Hematopoietic multipotent progenitor cell (in vitro differentiated cells): ENCODE measurements at places on chromosomes 7 and 10. TPM values are rescaled to one million over a fixed set of nuclear protein-coding genes. Genes with fewer than 3 reads are reported as not detected.
A peak's percentile ranks its signal among the peaks of the same experiment; 100 is the strongest.

DNA sequence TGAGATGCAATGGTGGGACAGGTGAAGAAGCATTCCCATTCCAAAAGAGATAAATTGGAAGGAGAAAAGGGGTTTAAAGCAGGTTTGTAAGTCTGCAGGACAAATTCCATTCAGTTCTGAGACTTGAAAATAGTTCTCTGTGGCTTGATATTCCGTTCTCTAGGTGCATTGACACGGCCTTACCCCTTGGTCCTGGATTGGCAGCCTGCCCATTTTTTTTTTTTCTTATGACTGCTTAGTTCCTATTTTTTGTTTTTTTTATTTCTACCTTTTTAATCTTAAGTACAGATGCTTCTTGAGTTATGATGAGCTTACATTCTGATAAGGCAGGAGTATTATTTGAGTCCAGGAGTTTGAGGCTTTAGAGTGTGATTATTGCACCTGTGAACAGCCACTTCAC, 70.6 kb downstream of the MLLT10 start:
- peak; percentile 63 for DNase-seq

DNA sequence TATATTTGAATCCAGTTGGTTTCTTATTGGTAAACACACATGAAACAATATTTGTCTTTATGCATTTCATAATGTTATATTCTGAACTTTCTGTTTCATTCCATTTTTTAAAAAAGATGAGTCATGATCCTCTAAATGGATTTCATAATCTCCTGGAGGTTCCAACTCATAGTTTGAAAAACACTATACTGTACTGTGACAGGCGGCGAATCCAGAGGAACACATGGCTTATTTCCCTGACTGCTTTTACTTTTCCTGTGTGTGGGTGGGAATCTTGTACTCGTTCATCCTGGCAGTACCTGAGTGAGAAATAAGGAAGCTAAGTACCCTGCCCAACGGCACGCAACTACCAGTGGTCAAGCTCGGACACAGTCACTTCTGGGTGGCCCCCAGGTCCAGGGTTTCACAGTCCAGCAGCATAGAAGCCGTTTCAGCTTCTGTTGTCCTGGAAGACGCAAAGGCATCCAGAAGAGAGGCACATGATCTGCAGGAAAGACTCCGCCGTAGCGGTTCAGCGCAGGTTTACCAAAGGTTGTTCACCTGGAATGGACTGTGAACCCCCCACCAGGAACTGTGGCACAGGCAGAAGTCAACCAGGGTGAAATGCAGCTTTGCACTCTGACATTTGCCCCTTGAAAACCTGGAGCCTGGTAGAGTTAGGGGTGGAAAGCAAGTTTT, 117.7 kb downstream of the CCNY start:
- peak; percentile 27 for DNase-seq

GRCh38 chr7:118009419-118009818, 136.2 kb upstream of the CTTNBP2 start:
- no peak for DNase-seq

DNA sequence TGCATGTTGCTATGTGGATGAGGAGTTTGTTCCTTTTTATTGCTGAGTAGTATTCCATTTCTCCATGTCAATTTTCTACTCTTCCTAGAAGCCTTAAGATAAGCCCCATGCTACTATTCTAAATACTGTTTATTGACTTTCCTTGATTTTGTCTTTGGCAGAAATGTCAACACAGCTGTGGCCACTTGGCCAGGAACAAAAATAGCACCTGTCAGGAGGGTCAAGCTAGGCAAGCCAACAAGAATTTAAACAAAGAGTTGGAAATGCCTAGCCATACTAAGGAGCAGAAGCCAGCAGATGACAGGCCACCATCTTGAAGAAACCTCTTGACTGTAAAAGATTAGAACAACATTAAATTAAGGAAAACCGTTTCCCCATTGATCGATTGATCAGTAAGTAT, 34.7 kb downstream of the JAZF1 start:
- no peak for DNase-seq

- DNase-seq = peak; percentile 69
These were observed 1.3 kb upstream of the CUL1 start for GRCh38 chr7:148697256-148698006.

DNA sequence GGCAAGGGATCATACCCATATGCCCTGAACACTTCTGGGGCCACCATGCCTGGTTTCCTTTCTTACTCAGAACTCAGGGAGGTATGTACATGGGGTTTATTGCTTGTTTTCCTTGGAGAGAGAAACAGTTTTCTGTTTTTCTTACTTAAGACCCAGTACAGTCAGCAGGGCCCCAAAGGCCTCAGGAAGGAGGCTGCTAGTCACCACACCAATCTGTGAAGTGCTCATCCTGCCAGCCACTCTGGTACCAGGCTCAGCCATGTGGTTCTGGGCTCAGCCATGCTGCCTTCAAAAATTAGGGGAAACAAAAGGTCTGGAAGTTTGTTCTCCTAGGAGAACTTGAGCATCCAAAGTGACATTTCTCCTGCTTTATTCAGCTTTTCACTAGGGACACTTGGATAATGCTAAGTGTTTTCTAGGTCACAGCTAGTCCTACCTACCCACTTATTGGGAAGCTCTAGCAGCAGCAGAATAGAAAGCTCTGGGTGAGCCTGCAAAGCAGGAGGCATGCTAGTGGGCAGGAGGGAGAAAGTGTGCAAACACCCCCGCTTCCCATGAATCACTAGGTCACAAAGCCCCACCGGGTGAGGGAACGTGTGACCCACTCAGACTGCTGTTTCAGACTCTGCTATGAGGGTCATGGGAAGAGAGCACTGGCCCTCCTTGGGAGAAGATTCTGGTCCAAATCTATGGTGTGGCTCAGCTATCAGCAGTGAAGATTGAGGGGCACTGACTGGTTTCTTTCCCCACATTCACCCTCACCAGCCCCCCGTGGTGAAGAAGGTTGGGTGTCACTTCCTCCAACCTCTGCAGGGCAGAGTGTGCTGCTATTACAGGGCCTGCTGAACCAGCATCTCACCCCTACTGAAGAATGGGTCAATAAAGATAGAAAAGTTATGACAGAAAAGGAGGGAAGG, 23.9 kb downstream of the NUDCD3 start:
- DNase-seq = no peak

GRCh38 chr7:1106793-1107421, 19.0 kb downstream of the GPER1 start:
- DNase-seq = no peak

Gene CPED1
- total RNA-seq = 9.2 TPM
